ENCODE measurements at places on chromosomes 2 and 18.

- DNase-seq = no peak
These were observed 737 bp upstream of the CYB5A start for GRCh38 chr18:74292541-74292858.

GRCh38 chr2:181143790-181144300 is 163.4 kb downstream of the UBE2E3 start:
- DNase-seq = no peak

GRCh38 chr2:164620873-164621763 is at the start of gene GRB14:
GRB14 (minus strand) TSS chr2:164621482; CDS start chr2:164621309, 173 bp downstream.
- DNase-seq = no peak

DNA sequence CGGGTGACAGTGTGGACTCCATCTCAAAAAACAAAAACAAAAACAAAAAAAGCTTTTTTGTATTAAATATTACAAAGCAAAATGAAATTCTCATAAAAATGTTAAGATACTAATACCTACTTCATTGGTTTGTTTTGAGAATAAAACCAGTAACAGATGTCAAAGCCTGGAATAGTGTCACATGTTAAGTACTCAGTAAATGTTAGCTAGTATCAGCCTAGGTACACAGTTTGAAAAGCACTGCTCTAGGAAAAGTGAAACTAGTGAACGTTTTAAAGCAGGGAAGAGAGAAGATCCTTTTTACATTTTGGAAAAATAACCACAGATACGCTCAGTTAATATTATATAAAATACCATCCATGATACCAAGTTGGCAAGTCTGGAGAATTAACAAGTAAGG is 37.1 kb upstream of the ADAM17 start:
- no peak for DNase-seq

DNA sequence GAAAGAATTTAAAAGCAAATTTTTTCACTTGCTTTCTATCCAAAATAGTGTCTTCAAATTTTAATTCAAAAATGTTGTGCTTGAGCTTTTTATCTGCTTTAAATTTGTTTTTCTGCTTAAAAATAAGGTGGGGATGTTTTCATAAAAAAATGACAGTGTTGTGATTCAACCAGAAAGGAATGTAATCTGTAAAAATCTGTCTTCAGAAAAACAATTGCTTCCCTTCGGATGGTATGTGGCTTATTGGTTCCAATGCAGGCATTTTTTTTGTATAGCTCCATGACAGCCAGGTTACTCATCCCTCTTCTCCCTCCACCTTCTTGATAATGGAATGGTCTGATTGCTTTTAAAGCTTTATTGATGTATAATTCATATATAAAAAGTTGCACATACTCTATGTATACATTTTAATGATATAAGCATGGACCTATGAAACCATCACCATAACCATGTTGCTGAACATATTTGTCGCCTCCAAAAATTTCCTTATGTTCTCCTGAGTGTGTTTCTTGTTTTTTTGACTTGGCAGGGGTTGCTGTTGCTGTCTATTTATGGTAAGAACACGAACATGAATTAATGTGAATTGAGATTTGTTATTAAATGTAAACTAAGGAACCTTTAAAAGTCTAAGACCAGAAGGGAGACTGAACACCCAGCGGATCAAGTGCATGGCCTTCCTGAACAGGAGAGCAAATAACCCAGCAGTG is 363.7 kb upstream of the SPHKAP start:
- peak; percentile 16 for DNase-seq

DNA sequence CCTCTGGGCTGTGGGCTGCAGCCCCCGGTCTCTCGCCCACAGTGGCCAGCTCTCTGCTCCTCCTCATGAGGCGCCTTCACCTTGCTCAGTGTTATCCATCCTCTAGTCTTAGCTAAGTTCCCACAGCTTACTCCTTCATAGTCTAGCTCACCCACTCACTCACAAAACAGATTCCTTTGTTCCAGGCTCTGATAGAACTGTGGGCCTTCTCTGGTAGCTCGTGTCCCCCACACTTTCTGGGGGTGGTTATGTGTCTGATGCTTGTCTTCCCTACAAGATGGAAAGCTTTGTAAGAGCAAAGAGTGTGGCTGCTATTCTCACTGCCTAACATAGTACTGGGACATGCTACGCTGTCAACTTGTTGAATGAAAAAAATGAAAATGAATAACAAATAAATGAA is 135.8 kb downstream of the EN1 start:
- no peak for DNase-seq

- DNase-seq = no peak
These were observed 28.7 kb downstream of the DYSF start for GRCh38 chr2:71482055-71482454.

DNA sequence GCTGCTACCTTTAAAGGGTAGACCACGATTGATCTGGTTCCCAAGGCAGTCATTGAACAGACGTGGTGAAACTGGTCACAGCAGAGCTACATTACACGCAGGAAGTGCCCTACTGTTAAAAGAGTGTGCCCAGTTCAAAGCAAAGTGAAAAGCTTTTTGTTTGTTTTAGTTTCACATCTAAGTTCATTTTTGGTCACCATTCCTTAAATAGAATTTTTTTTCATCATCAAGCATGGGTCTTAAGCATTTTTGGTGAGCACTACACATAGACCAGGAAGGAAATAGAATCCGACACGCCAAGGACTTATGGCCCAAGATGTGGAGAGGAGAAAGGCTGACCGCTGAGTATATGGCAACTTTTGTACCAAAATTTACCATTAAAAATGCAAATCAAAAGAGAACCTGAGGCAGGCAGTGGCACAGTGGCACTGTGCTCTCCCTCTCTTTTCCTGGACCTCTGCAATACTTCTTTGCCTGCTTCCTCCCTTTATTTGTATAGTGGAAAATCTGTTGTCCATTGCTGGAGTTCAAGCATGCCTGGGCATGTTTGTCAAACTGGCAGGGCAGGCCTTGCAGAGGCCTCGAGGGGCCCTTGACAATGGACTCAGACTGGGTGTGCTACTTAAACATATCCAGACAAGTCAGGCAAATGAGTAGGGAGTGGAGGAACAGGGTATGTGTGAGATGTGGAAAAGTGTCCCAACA is 42.6 kb upstream of the HNRNPA3 start:
- DNase-seq = no peak

GRCh38 chr2:69260666-69261065 is 126.4 kb downstream of the GFPT1 start:
- no peak for DNase-seq

DNA sequence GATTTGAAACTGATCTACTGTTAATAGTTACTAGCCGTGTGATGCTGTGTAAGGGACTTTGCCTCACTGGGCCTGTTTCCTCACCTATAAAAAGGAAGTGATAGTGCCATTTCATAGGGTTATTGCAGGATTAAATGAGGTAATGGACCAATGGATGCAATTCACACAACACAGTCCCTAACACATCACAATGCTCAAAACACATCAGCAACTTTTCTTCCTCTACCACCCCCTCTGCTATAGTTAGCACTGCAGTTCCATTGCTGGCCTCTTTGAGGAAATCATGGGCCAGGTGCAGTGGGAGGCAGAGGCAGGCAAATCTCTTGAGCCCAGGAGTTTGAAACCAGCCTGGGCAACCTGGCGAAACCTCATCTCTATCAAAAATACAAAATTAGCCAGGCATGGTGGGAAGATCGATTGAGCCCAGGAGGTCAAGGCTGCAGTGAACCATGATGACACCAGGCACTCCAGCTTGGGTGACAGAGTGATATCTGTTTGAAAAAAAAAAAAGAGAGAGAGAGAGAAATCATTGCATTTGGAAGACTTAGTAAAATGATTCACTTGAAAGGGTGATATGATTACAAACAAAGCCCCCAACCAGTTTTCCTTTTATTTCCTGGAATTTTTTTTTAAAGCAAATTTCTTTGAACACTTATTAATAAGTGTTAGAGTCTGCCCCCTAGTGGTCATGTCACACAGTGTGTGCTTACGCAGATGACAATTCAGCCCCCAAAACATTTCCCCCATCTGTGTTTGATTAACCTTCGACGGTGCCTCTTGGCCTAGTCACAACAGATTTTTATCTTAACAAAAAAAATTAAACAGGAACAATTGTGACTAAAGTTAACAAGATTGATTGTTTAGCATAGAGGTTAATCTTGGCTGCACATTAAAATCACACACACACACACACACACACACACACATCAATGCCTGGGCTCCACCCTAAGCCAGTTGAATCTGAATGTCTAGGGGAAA is 88.6 kb upstream of the BCL11A start:
- DNase-seq = no peak

DNA sequence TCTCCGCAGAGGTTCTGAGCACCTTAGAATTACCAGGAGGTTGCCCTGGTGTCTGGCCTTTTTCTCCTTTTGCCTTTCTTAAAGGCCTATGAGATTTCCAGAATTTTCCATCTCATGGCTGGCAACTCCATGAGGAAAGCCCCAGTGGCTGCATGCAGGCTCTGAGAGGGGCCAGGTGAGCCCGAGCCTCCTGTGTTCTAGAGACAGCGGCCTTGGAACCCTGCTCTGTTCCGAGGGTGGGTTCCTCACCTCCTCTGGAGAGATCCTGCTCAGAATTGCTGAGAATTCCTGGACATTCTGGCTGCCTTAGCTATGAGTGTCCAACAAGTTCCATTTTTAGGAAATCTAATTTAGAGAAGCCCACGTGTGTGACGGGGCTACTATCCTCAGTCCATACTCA is 35.7 kb upstream of the HPCAL1 start:
- DNase-seq = no peak

DNA sequence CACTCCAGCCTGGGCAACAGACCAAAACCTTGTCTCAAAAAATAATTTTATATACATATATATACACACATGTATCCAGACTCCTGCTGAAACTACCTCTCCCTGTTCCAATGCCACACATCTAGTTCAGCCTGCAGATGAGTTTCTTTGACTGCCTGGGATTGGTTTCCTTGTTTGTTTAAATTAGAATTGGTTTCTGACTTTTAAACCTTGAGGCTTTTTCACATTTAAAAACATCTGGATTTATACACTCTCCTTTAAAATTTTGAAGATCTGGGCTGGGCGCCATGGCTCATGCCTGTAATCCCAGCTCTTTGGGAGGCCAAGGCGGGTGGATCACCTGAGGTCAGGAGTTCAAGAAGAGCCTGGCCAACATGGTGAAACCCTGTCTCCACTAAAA is 21.8 kb upstream of the CXCR1 start:
- DNase-seq = no peak

DNA sequence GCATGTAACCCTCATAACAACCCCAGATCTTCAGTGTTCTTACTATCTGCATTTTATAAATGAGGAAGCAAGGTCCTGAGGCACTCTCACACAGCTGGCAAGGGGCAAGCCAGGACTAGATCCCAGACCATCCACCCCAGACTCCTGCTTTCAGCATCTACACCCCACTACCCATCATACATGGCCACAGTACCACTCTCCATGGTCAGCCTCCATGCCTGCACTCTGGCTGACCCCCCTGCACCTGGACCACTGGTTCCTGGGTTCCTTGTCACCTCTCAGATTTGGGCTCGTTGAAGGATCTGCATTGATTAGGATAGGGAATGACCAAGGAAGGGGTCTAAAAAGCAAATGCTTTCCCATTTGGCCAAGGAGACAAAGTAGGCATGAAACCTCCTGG is 36.0 kb upstream of the TEX51 start:
- no peak for DNase-seq

GRCh38 chr2:107187870-107188269 is 301.9 kb upstream of the ST6GAL2 start:
- DNase-seq = no peak

- no peak for DNase-seq
These were observed 187.6 kb downstream of the NAPG start for GRCh38 chr18:10713409-10713808.

DNA sequence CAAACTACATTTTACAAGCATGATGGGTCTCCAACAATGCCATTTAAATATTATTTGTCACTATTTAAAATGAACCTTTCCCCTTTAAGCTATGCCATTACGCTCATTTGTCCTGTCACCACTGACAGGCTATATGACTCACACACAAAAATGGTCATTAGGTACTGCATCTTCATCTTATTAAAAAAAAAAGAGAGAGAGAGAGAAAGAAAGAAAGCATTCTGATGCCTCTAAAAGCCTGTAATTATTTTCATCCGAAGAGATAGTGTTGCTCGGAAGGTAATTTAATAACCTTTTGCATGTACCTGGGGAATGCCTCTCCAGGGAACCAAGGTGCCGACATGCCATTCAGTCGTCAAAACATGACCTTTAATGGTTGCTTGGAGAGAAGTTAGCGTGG is 226.7 kb downstream of the ARHGAP15 start:
- no peak for DNase-seq

DNA sequence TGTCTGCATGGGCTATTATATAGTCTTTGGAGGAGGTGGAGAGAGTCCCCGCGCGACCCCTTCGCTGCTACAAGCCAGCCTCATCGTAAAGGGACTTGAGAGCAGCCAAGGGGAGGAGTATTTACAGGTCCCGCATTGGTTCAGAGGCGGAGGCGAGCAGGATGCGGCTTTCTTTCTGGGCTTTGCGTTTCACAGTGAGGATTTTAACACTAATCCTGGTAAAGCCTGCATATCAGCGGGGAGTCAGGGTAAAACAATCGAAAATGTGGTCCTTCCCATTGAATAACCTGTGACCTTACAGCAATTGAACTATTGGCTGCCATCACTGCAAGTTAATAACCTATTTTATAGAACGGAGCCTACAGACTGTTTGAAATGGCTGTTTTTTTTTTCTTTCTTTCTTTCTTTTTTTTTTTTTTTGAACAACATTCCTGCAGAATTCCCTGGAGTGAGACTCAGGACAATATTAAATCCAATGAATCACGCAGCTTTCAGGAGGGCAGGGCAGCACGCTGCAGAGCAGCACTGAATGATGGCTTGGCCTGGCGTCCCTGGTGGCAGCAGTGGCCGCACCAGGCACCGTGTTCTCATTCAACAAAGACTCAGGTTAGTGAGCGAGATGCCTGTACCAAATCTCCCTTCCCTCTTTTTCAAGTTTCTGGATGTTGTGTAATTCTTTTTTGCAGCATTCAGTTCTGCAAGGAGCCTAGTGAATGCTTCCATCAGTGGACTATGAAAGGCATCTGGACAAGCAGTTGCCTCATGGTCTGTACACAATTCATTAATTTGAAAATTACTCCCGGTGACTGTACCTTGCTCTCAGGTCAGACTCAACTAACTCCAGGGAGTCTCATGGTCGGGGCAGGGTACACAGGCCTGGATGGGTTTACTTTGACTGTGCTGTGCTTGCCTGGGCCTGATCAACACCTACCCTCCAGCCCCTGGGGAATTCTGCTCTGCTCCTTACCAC is 19.8 kb downstream of the SMIM21 start:
- no peak for DNase-seq
